ENCODE measurements at places on chromosomes 12 and 14. TPM values are rescaled to one million over a fixed set of nuclear protein-coding genes. Genes with fewer than 3 reads are reported as not detected.

Gene UBE3B
- 34.8 TPM for polyA plus RNA-seq

GRCh38 chr14:22567437-22567836 lies 21.6 kb downstream of the DAD1 start:
- no peak for DNase-seq

DNA sequence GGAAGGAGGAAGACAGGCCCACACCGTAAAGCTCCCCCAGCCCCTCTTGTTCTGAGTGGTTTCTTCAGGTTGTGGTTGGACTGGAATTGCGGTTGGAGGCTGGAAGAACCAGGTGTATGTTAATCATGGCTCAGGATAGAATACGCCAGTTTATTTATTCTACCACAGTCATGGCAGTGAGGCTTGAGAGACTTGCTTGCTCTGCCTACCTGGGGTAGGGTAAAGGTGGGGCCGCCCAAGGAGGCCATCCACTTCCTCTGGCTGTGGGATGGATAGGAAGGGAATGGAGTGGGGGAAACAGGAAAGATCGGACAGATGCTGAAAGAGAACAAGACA lies 8.1 kb downstream of the SHMT2 start:
- no peak for DNase-seq

- no peak for DNase-seq
Observed at GRCh38 chr14:65001723-65002122, 15.0 kb downstream of the FNTB start.

Gene CELA1
- not detected for polyA plus RNA-seq

Gene TMTC2
- 43.1 TPM for polyA plus RNA-seq

Gene KLRD1
- 2.1 TPM for polyA plus RNA-seq

DNA sequence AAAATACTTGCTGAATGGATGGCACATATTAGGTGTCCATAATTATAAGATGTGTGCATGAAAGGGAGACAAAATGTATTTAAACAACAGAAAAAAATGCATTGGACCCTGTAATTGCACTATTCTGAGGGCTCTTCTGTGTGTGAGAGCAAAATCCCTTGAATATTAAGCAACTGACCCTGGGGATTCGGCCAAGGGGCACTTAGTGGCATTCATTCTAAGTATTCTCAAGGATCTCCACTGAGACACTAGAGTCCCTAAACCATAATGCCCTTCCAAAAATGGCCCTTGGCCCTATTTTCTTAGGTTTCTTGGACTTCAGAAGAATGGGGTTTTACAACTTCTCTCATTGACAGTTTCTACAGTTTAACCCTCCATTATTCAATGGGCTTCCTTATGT lies 388.6 kb downstream of the GLT1D1 start:
- DNase-seq = no peak

DNA sequence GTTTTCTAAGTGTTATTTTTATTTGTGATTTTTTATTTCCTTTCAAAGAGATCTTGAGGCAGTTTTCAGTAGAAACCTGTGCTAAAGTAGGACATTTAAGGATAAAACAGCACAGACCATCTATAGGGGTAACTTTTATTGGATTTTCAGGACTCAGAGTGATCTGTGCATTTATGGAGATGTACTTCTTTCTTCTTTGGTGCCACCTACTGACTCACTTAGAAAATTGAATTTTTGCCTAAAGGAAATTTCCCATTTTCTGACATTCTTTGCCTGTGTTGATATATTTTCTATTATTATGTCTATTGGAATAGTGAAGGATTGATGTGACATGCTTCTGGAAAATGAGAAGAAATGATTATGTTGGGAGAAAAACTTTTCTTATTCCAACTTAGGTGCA lies 113.0 kb downstream of the UNC79 start:
- DNase-seq = no peak

- no peak for DNase-seq
Observed at GRCh38 chr14:69997849-69998248, 118.6 kb downstream of the SMOC1 start.

Gene NUDT4
- polyA plus RNA-seq = 126 TPM

Gene WNT1
- polyA plus RNA-seq = not detected

- DNase-seq = no peak
Observed at GRCh38 chr14:39576736-39577135, 144.5 kb upstream of the FBXO33 start.

Gene CLSTN3
- polyA plus RNA-seq = 58.4 TPM

Gene PHETA1
- 12.8 TPM for polyA plus RNA-seq

- DNase-seq = no peak
Observed at GRCh38 chr12:13358391-13358905, 161.9 kb downstream of the EMP1 start.

Gene SLC17A8
- polyA plus RNA-seq = 3.8 TPM

Gene RIMBP2
- 18.9 TPM for polyA plus RNA-seq

GRCh38 chr12:82952946-82953345 lies 266.2 kb downstream of the TMTC2 start:
- no peak for DNase-seq

DNA sequence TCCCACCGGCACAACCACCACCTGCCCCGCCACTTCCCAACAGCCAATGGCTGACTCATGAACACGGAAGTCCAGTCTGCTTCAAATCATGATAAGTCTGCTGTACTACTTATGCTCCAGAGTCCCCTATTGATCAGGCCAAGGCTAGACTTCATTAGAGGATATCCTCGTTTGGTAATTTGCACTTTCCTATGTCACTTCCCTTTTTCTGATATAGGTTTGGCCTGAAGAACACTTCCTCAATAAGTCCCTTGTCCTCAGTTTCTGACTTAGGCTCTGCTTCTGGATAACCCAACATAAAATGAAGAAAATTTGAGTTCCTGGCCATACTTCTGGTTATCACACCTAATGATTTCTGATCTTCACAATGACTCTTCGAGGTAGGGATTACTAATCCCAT lies 45.3 kb downstream of the IFNG-AS1 start:
- DNase-seq = no peak

Gene GZMB
- 1.8 TPM for polyA plus RNA-seq

Gene TMEM179
- 1.8 TPM for polyA plus RNA-seq

GRCh38 chr12:75587340-75588106 lies 76.1 kb upstream of the KRR1 start:
- DNase-seq = no peak

DNA sequence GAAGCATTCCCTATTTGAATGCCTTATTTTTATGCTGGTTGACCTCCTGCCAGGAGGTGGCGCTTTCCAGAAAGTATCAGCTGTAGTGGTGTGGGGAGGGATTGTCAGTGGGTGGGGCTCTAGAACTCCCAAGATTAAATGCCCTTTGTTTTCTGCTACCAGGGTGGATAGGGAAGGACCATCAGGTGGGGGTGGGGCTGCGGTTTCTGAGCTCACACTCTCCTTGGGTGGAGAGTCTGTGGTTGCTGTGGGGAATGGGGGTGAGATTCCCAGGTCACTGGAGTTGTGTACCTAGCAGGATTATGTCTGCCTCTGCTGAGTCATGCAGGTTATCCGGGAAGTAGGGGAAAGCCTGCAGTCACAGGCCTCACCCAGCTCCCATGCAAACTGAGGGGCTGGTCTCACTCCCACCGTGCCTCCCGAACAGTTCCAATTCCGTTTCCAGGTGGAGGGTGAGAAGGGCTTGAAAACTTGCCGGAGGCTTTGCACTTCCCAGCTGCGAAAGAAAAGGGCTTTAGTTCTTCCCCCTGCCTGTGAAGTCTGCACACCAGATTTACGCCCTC lies 68.3 kb downstream of the ALG10B start:
- DNase-seq = no peak

Gene SLC2A14
- polyA plus RNA-seq = 0.82 TPM

DNA sequence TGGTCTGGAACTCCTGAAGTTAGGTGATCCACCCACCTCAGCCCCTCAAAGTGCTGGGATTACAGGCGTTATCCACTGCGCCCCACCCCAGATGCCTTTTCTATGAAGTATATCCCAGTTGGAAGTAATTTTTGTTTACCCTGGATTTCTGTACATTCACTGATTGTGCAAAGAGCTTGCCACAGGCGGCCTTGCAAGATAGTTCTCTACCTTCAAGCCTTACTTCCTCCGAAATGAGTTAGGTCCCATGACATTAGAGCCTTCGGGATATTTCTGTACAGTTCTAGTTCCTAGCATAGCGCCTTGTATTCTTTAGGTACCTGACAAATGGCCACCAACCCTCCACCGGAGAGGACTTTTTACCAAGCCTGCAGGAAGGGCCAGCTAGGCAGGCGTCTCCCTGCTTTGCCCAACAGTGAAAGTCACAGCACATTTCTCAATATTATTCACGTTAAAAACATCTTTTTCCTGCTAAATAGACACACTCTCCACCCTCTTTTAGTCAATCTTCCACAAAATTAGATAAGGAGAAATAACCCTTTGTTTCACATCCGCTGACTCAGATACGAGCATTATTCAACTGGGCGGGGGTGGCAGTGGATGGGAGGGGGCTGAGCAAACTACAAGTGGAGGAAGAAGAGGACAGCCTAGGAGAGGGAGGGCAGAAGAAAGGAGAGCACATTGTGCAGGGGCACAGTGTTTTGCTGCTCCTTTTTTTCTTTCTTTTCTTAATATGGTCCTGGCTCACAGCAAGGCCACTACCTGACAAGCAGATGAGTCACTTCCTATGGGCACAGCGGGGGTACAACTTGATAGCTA lies 40.0 kb upstream of the CAPRIN2 start:
- no peak for DNase-seq

Gene USP44
- 3.4 TPM for polyA plus RNA-seq

- DNase-seq = no peak
Observed at GRCh38 chr12:68402422-68402821, 70.3 kb upstream of the MDM1 start.

Gene XRCC3
- polyA plus RNA-seq = 18.4 TPM

Gene ENDOU
- polyA plus RNA-seq = 0.32 TPM

DNA sequence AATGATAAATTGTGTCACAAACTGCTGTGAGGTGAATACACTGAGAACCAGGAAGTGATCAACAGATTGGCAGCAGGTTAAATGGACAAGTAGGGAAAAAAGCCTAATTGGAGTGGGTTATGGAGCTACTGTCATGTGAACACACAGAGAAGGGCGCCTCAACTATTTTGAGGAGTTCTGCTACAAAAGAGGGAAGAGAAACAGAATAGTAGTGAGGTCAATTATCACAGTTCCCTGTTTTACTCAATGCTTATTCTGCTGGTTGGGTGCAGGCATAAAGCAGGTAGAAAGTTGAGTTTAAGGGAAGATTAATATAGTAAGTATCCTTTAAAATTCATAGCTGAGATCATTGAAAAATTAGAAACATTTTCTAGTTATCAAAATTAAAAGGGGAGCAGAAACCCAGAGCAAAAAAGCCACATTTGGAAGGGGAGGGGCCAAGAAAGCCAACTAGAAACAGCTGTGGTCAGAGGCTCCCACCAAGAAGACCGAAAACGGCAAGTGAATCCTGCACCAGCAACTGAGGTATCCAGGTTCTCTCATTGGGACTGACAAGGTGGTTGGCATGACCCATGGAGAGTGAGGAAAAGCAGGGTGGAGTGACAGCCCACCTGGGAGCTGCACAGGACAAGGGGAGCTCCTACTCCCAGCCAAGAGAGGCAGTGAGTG lies 105.7 kb downstream of the ZC3H14 start:
- no peak for DNase-seq

- no peak for DNase-seq
Observed at GRCh38 chr12:107288414-107289127, 195.2 kb upstream of the CRY1 start.

Gene RNF34
- 37.3 TPM for polyA plus RNA-seq

- no peak for DNase-seq
Observed at GRCh38 chr12:104930388-104931326, 27.4 kb downstream of the SLC41A2 start.

Gene CARMIL3
- 2.3 TPM for polyA plus RNA-seq

GRCh38 chr14:73468828-73469375 lies 10.6 kb upstream of the NUMB start:
- DNase-seq = no peak

Gene BTG1
- polyA plus RNA-seq = 281 TPM

GRCh38 chr14:92934196-92935085 lies 11.5 kb downstream of the CHGA start:
- no peak for DNase-seq

DNA sequence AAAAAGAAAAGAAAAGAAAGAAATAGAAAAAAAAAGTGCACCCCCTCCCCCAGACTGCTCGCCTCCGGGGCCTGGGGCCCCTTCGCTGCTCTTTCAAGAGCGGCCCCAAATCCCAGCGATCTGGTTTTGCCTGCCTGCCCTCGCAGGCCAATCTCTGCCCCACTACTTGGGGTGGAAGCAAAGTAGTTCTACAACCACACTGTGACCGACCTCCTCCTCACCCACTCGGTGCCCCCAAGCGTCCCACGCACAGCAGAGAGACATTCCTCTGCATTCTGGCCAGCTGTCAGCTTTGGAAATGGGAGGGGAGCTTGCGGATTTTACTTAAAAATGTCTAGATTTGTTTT lies 2.4 kb upstream of the TBX3 start:
- no peak for DNase-seq

- DNase-seq = no peak
Observed at GRCh38 chr14:100867631-100868315, 35.7 kb downstream of the RTL1 start.

- no peak for DNase-seq
Observed at GRCh38 chr12:49794021-49794420, 34.2 kb downstream of the NCKAP5L start.

- peak; percentile 0 for DNase-seq
Observed at GRCh38 chr14:46048127-46048526, 603.5 kb downstream of the RPL10L start.

GRCh38 chr14:92323011-92323915 lies at the start of gene SLC24A4:
Gene SLC24A4, plus strand, starts transcription at chr14:92323165. Its CDS starts 666 bp downstream, at chr14:92323831.
- no peak for DNase-seq

- no peak for DNase-seq
Observed at GRCh38 chr12:21826618-21826910, 52.1 kb upstream of the KCNJ8 start.

Gene SMIM41
- polyA plus RNA-seq = 2.0 TPM

GRCh38 chr12:879641-880040 lies 69.9 kb downstream of the RAD52 start:
- DNase-seq = no peak

DNA sequence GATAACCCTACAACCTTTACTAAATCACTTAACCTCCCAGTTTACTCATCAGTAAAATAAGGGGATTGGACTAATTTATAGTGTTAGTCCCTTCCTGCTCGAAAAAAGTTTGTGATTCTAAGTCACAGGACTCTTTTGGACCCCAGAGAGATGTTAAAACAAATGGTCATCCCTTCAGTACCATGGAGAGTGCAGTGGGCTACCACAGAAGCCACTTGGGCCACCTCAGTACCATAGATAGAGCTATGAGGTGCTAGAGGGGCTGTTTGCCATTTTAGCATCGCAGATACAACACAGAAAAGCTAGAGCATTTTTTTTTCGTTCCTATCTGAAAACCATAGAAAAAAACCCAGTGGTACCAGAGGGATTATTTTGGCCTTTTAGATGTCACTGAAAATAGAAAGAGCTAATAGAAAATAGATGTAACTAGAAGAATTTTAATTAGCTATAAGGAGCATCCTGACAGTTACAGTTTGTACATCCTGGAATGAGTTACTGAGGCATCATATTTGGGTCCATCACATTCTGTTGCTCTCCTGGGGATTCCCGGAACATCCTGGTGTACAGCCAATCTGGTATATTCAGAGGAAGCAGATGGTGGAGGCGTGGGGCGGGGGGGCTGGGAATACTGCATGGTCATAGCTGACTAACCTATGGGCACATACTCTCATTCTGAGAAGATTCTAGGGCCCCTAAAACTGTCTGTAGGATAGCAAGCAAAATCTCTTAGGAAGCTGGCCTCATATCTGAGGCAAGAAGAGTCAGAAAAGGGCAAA lies 2.8 kb downstream of the ZNF219 start:
- DNase-seq = no peak
